ENCODE measurements at places on chromosomes 5 and 9. TPM values are rescaled to one million over a fixed set of nuclear protein-coding genes. Genes with fewer than 3 reads are reported as not detected.
A peak's percentile ranks its signal among the peaks of the same experiment; 100 is the strongest.

- no peak for DNase-seq
Observed at GRCh38 chr5:144219869-144220268, 49.2 kb downstream of the KCTD16 start.

SMARCA2 gene
- total RNA-seq, result 90.7 TPM

DNA sequence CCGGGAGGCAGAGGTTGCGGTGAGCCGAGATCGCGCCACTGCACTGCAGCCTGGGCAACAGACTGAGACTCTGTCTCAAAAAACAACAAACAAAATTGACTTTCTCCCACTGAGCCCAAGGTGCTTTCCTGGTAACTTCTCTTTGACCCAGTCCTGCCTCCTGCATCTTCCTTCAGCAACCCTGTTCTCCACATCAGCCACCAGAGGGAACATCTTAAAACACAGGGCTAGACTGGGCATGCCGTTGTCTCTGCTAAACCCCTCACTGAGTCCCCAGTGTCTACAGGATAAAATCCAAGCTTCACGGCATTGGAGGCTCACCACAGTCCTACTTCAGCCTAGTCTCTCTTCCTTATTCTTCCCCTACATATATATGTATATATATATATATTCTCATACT lies 39.8 kb upstream of the KCNMB1 start:
- DNase-seq, result no peak

GRCh38 chr5:149203921-149204441 lies 62.7 kb downstream of the ABLIM3 start:
- peak; percentile 77 for DNase-seq

DNA sequence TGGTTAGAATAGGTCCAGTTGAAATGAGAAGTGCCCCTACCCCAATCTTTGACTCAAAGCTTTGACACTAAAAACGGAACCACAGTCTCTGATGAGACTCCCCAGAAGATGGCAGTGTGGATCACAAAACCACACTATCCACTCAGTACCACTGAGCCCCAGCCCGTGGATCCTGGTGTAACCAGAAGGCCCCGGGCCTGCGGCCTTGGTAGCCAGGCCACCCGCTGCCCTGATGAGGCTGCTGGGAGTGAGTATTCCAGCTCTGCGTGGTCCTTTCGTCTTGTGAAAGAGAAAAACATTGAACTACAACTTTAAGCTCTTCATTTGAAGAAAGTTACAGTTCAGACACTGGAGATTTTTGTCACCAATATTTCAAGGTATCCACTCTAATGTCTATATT lies 42.2 kb upstream of the FBP1 start:
- DNase-seq, result peak; percentile 70

- DNase-seq, result no peak
Observed at GRCh38 chr5:85681871-85682270, 935.9 kb upstream of the COX7C start.
